Stimulated activated CD8-positive, alpha-beta memory T cell treated with anti-CD3 and anti-CD28 coated beads, Interleukin-15, amount 100 ng/mL, for 24 hours (primary cell): ENCODE measurements at places on chromosomes 6 and 20.

DNA sequence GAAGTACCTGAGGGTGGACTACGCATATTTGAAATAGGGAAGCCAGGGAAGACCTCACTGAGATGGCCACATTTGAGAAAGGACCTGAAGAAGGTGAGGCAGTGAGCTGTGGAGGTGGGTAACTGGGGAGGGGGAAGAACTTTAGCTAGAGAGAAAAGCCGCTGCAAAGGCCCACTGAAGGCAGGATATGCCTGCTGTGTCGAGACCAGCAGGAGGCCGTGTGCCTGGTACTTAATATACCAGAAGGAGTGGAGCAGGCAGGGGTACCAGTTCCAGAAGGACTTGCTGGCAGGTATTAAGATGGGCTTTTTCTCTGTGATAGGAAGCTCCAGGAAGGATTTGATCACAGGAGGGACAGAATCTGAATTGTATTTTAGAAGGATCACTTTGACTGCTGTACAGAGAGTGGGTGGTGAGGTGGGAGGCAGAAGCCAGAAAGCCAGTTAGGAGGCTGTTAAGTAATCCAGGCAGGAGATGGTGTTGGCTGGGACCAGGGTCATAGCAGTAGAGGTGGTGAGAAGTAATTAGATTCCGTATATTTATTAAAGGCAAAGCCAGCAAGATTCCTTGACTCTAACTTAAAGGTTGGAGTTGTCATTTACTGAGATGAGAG is 54.2 kb upstream of the FANCE start:
- DNase-seq: no peak

- DNase-seq: no peak
Observed at GRCh38 chr6:167687116-167687725, 139.5 kb upstream of the AFDN start.

GRCh38 chr20:563187-563586 is 19.6 kb upstream of the CSNK2A1 start:
- DNase-seq: no peak

DNA sequence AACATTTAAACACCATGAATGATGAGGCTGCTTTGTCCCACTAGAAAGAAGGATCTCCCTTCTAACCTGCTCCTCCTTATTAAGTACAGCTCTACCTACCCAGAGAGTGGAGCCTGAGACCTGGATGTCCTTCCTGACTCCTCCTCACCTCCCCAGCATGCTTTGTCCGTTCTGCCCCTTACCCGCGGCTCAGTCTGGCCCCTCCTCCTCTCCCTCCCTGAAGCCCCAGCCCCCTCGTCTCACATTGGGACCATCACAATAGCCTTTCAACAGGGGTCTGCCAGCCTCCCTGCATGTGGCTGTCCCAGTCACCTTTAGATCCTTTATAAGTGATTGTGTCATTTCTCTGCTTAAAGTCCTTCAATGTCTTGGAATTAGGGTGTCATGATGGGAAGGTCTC is 72.5 kb downstream of the DZANK1 start:
- no peak for DNase-seq

DNA sequence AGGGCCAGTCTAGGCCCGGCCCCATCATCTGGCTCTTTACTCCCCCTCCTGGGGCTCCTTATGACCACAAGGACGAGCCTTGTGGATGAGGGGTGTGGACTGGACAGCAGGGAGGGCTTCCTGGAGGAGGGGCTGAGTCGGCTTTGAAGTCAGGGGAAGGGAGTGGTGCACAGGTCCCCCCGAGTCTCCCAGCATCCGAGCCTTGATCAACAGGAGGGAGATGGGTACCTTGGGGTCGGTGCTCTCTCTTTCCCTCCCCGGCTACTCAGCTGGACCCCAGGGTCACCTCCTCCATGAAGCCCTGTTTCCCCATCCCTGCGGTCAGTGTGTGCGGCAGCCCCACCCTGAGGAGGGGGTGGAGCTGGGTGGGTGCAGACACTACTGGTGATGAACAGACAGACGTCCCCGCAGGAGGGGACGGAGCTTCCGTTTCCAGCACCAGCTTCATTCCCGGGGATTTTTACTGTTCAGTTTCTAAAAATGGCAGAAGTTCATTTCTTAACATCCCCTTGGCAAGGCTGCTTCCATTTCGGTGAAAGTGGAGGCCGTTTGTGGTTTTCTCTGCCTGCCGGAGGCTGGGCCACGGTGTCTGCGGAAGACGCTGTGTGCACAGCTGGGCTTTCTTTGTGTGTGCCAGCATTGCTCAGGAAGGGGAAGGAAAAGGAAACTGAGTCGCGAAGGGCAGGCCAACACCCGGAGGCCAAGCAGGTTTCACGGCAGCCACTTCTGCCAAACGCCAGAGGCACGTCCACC is 19.6 kb downstream of the NTSR1 start:
- DNase-seq: no peak

DNA sequence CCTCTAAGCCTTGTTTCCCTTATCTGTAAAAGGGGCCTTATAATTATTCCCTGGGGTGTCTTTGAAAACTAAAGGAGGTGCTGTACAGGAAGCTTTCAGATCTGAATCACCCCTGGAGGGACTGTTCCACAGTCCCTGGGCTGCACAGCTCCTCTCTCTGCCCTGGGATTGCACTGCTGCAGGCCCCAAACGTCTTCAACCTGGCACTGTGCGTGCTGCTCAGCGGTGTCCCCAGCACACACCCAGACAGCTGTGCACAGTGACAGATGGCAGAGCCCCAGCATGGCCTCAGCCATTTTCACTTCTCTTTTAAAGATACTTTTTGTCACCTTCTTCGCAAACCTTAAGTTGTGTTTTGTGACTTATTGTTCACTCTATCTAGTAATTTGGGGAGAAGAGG is 50.7 kb upstream of the INSM1 start:
- no peak for DNase-seq

DNA sequence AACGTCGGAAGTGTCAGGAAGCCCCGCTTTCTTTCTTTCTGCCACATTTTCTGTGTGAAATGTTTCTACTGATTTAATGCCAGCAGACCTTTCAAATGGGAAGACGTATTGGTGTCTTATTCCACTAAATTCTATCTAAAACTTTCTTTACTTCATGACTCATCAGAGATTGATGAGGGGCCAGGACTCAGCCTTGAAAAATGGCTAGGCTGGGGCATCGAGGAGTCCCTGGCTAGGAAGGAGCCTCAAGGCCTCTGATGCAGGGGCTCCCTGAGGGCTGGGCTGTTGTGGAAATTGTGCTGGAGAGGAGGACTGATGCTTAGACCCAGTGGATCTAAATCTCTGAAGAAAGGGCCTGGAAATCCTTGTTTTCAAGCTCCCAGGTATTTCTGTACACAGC is 192.8 kb upstream of the PDE10A start:
- no peak for DNase-seq

GRCh38 chr6:161035182-161035980 is 43.8 kb downstream of the MAP3K4 start:
- DNase-seq: no peak

GRCh38 chr6:139600343-139600742 is 225.9 kb upstream of the CITED2 start:
- no peak for DNase-seq

- DNase-seq: no peak
Observed at GRCh38 chr6:63066055-63066704, 145.1 kb upstream of the FKBP1C start.

GRCh38 chr6:2072453-2072852 is 173.0 kb downstream of the GMDS start:
- DNase-seq: no peak
